ENCODE measurements at places on chromosomes 5 and 9.

DNA sequence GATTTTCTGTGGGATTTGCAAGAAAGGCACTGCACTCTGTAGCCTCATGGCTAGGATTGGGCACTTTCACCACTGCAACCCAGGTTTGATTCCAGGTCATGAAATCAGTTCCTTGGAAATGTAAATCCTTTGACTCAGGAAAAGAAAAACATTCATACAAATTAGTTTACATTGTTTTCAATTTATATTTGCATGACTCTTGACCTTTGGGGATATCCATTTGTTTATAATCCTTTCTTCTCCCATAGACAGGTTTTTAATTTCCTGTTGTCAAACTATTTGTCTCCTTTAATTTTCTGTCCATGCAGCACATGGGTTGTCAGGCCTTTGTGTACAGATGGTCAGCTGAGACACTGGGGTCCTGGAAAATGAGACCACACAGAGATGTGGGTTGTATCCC is 801.5 kb downstream of the NR2F1-AS1 start:
- no peak for DNase-seq

GRCh38 chr5:32710550-32711361 is at the start of gene NPR3:
Gene NPR3, plus strand, starts transcription at chr5:32711321. Its CDS starts 456 bp downstream, at chr5:32711777.
- DNase-seq: peak; percentile 62

GRCh38 chr9:135007601-135008000 is 79.9 kb upstream of the OLFM1 start:
- no peak for DNase-seq

- no peak for DNase-seq
Measured at GRCh38 chr5:168001318-168001717, 290.1 kb upstream of the WWC1 start.

DNA sequence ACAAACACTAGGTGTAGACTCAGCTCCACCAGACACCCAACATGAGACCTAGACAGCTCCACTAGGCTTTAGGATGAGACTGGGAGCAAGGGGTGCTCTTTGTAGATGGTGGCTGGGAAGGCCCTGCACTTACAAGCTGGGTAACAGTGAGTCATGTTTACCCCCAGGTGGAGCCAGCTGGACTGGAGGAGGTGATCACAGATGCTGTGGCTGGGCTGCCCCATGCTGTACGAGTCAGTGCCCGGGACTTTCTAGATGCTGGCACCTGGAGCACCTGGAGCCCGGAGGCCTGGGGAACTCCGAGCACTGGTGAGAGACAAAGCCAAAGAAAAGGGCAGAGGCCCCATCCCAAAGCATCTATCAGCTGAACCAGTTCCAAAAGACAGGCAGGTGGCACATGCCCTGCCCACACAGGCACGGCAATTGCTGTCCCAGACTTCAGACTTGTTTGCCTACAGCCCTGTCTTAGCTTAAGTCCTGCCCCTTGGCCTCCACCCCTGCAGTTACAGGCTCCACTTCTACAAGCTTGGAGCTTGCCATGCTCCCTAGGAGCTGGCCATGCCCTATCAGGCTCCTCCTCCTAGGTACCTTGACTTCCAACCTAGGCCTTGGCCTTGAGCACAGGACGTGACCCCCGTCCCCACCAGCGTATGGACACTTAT is 2.7 kb downstream of the CCL27 start:
- no peak for DNase-seq

Data from fibroblast of skin of scalp (primary cell).